ENCODE measurements at places on chromosomes 7 and 10.
A peak's percentile ranks its signal among the peaks of the same experiment; 100 is the strongest.

- peak; percentile 63 for DNase-seq
These were observed 69.0 kb downstream of the ADD3 start for GRCh38 chr10:110076559-110077318.

DNA sequence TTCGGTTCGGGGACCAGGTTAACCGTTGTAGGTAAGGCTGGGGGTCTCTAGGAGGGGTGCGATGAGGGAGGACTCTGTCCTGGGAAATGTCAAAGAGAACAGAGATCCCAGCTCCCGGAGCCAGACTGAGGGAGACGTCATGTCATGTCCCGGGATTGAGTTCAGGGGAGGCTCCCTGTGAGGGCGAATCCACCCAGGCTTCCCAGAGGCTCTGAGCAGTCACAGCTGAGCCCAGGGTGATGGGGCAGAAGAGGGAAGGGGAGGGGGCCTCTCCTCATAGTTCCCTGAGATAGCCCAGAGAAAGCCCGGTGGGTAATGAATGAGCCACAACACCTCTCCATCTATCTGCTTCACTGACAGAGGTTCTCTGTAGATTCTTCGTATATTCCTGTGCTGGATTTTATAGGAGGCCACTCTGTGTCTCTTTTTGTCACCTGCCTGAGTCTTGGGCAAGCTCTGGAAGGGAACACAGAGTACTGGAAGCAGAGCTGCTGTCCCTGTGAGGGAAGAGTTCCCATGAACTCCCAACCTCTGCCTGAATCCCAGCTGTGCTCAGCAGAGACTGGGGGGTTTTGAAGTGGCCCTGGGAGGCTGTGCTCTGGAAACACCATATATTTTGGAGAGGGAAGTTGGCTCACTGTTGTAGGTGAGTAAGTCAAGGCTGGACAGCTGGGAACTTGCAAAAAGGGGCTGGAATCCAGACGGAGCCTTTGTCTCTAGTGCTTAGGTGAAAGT lies 16.4 kb downstream of the PRSS2 start:
- DNase-seq: no peak

- no peak for DNase-seq
These were observed 38.8 kb downstream of the RNLS start for GRCh38 chr10:88544140-88544870.

DNA sequence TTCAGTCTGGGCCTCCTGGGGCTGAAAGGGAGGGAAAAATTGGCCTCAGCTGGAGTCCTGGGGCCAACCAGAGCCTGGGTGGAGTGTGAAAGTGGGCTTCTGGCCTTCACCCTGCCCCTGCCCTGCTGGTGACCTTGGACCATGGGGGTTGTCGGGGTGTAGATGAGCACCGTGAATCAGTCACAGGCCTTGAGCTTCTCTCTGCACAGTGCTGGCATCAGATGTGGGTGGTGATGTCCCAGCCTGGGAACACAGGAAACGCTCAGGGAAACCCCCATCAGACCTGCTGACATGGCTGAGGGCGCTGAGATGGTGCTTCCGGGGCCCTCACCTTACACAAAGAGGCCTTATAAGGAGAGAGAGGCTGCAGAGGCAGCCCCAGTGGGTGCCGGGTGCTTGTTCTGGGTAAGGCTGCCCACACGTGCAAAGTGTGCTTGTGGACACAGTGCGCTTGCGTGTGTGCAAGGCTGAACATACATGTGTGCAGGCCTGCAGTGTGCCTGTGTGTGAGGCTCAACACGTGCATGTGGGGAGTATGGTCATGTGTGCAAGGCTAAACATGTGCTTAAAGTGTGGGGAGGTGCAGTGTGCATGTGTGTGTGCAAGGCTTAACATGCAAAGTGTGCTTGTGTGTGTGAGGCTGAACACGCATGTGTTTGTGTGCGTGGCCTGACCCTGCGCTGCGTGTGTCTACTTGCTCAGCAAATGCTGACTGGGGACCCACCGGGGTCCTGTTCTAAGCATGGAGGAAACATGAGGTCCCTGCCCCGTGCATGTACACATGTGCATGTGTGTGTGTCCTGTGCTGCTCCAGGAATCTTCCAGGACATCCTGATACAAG lies 6.5 kb downstream of the ARPC1B start:
- DNase-seq: peak; percentile 95
